Cortex of kidney (tissue), 1 donor: ENCODE measurements at places on chromosomes 3 and 15.

- DNase-seq = no peak
These were observed 13.3 kb upstream of the CD200 start for GRCh38 chr3:112319516-112320276.

GRCh38 chr3:12566976-12567375, 10.1 kb downstream of the MKRN2 start:
- DNase-seq = no peak

GRCh38 chr15:25793354-25794050, 69.6 kb downstream of the ATP10A start:
- DNase-seq = no peak

DNA sequence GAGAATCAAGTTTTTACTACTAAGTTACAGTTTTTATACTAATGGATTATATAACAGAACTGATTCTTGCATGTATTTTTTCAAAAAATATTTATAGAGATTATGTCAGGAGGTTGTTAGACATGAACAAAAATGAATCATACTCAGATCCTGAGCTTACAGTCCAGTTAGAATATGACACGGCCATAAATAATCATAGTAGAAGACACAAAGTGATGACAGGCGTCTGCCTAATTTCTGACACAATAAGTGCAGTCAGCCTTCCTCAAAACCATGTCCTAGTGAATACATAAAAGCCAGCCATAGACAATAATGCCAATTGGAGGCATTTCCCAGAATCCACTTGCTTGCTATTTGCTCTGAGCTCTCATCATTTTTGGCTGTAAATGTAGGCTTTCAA, 81.7 kb upstream of the POU1F1 start:
- no peak for DNase-seq

- no peak for DNase-seq
These were observed 209.8 kb upstream of the RBMS3 start for GRCh38 chr3:29070959-29071634.

DNA sequence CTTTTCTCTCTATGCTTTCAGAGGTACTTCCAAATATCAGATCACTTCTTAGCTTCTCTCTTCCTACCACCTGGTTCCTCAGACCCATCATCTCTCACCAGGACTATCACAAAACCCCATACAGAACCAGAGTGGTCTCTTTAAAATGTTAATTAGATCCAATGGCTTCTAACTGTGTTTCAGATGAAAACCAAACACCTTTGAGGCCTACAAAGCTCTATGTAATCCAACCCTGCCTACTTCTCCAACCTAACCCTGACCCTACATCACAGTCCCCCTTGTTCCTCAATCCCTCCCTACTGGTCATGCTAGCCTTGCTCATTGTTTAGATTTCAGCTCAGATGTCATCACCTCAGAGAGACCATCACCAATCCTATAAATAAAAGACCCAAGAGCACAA, 34.8 kb downstream of the SUMF1 start:
- DNase-seq = no peak

GRCh38 chr3:153145454-153145853, 16.6 kb upstream of the RAP2B start:
- no peak for DNase-seq

DNA sequence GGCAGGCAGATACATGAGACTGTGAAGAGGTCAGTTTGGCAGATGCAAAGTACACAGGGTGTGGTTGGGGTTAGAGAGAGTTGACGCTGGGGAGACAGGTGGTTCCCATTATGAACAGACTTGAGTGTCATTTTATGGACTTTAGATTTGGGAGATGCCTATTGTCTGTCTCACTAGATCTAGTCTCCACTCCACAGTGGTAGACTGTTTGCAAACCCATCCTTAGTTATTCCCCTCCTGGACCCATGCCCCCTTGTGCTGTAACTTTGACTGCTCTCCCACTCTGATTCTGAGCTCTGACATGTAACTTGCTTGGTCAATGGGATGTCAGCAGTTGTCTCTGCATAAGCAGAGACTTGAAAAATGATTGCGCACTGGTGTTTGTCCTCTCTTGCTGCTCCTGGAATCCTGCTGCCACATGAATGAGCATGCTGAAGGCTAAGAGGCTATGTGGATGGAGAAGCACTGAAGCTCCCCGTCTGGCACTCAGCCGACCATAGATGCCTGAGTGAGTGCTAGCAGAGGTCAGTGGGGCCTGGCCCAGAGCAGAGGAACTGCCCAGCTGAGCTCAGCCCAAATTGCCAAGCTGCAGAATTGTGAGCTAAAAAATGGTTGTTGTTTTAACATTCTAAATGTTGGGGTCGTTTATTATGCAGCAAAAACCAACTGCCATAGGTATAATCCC, 88.2 kb downstream of the FAM43A start:
- DNase-seq = no peak

GRCh38 chr3:136050250-136050649, 84.7 kb downstream of the PPP2R3A start:
- DNase-seq = no peak

- no peak for DNase-seq
These were observed 2.5 kb upstream of the GATA2 start for GRCh38 chr3:128495435-128495970.

DNA sequence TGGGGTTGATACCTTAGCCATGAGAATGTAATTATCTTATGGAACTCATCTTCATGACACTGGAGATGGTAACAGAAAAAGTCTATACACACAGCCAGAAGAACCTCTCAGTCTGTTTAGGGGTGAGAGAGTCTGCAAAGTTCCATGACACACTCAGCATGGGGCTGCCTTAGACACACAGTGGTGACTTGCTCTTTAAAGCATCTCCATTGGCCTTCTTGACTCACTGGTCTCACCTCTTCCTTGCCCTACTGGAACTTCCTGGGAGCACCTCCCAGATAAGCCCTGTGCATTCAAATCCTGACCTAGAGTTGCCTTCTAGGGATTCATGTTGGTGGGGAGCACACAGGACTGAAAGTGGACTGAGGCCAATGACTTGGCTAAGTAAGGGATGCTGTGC, 9.3 kb downstream of the MAGI1 start:
- DNase-seq = no peak

GRCh38 chr3:164477403-164477802, 600.9 kb downstream of the SI start:
- DNase-seq = no peak

- DNase-seq = no peak
These were observed 370.2 kb downstream of the TIGIT start for GRCh38 chr3:114664006-114664405.

DNA sequence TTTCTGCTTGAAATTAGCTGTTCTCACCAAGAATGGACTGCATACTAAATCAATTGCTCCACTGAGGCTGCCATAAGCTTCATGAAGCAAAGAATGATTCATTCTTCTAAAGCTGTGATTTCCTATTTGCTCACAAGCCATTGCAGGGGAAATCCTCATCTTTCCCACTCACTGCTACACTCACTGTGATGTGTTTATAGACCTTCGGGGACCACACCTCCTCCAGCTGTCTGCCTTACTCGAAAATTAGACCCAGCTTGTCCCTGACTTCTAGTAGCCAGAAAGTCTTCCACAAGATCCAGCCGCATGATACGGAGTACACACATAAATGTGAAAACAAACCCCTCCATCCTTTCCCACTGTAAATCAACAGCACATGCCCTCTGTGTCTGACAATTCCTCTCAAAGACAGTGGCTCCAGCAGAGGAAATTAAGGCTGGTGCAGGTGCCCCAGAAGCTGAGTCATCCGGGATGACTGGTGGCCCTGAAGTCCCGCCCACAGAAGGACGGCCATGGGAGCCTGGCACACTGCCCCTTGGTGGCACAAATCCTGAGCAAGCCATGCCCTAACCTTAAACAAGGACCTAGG, 172.0 kb downstream of the STT3B start:
- DNase-seq = no peak

DNA sequence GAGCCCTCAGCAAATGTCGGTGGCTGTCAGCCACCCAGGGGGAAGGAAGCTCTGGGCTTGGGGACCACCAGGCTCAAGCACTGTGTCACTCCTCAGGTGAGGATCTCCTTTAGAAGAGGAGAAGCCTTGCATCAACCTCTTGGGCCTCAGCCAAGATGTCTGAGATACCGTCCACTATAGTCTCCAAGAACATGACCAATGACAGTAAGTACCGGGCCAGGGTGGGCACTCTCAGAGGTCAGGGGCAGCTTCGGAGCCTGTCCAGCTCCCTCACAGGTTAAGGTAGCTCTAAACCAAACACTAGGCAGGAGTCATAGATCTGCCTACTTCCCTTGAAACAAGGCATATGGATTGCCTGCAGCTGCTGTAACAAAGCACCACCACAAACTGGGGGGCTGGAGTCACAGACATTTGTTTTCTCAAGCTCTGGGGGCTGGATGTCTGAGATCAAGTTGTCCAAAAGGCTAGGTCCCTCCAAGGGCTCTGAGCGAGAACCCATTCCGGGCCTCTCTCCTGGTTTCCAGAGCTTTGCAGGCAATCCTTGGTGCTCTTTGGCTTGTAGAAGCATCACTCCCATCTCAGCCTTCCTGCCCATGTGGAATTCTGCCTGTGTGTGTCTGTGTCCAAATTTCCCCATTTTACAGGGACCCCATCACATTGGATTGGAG, 1.3 kb downstream of the CFAP100 start:
- DNase-seq = no peak

GRCh38 chr3:37323494-37323893, 149.1 kb upstream of the LRRFIP2 start:
- no peak for DNase-seq

- DNase-seq = no peak
These were observed 13.3 kb downstream of the HRG start for GRCh38 chr3:186679151-186679550.

GRCh38 chr15:59335207-59335786, 37.4 kb downstream of the MYO1E start:
- DNase-seq = no peak

GRCh38 chr15:85037641-85038040, 56.0 kb downstream of the PDE8A start:
- no peak for DNase-seq

- DNase-seq = no peak
These were observed 407.3 kb upstream of the ONECUT1 start for GRCh38 chr15:53197426-53197839.

- DNase-seq = no peak
These were observed 169.1 kb downstream of the GAP43 start for GRCh38 chr3:115792206-115792955.

GRCh38 chr3:64187065-64187959, 38.0 kb downstream of the PRICKLE2 start:
- no peak for DNase-seq

DNA sequence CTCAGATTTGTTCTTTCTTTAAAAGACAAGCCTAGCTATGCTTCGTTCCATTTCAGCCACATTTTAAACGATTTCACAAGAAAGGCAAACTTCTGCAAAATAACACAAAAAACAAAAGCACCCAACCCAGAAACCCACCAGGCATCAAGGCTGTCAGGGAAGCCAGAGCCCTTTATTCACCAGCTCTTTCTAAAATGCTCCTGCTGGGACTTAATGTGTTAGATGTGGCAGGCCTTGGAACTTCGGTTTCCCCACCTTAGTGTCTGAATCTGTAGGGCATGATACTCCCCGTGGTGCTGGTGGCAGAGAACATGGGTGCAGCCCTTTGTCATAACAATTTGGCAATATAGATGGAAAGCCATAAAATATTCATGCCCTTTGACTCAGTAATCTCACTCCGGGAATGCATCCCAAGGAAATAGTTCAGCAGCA, 56.8 kb upstream of the LCTL start:
- DNase-seq = no peak

GRCh38 chr3:17132286-17133115, 247.7 kb downstream of the PLCL2 start:
- DNase-seq = no peak

GRCh38 chr3:194300382-194300758, 50.8 kb downstream of the CPN2 start:
- no peak for DNase-seq

- no peak for DNase-seq
These were observed 9.9 kb upstream of the STRA6 start for GRCh38 chr15:74212494-74212893.

GRCh38 chr15:57054204-57054750, 135.8 kb downstream of the TCF12 start:
- no peak for DNase-seq

DNA sequence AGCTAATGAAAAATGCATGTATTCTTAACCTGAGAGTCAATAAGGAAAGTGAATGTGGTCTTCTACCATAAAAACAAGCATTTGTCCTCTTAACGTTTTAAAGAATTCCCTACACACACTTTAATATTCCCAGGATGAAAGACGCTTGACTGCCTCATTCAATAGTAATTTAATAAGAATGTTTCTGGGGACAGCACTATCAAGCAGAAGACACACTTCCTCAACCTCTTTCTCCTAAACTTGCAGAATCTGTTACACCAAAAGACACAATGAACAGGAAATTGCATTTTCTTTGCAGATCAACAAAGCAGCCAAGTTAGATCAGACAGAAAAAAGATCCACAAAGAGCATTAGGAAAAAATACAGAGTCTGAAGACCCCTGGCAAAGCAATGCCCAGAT, 97.7 kb downstream of the PLCH1 start:
- no peak for DNase-seq
